Smooth muscle cell of the brain vasculature (primary cell): ENCODE measurements at places on chromosomes 5 and 9.

DNA sequence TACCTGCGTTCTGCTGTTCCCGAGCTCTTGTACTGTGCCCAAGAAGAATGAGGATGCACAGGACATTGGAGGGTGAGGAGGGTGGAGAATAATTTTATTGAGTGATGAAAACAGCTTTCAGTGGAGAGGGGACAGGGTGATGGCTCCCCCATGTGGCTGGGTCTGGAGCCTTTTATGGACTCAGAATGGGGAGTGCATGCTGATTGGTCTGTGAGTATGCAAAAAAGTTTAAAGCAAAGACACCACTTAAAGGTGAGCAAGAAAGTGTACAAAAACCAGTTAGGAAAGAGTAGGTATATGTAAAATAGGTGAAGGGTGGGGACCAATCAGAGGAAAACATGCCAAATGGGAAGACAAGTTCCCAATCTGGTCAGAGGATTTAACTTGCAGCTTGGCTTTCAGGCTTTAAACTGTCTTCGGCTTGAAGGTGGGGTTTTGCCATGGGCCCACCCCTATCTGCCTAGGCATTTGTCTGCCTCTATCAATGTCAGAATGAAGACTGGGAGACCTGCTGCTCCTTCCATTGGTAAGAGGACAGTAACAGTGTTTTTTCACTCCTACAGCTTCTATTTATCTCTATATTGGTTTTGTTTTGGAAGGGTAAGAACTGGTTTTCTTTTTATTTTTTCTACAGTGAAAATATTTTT, 118.0 kb upstream of the RAI14 start:
- no peak for DNase-seq

DNA sequence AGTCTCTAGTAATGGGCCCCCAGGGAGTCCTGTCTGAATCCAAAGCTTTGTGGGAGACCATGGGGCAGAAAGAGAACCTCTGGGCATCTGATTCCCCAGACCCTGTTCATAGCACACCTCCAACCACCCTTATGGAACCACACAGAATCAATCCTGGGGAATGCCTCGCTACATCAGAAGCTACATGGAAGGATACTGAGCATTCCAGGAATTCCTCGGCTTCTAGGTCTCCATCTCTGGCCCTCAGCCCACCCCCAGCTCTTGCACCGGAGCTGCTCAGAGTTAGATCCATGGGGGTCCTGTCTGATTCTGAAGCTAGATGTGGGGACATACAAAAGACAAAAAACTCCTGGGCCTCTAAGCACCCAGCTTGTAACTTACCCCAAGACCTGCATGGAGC, 28.4 kb downstream of the VCP start:
- no peak for DNase-seq

DNA sequence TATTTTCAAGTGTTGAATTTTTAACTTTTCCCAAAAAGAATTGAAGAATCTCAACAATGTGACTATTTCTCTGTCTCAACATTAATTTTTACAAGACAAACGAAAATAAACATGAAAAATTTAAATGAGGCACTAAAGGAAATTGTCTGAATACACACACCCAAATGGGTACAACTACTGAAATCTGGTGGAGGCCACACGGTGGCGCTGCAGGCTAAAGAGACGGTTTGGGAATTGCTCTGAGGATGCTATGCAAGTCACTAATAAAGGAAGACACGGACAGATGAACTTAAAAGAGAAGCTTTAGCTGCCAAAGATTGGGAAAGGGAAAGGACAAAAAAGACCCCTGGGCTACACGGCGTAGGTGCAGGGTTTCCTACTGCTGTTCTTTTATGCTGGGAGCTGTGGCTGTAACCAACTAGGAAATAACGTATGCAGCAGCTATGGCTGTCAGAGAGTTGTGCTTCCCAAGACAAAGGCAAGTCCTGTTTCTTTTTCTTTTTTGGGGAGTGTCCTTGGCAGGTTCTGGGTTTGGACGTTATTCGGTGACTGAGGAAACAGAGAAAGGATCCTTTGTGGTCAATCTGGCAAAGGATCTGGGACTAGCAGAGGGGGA, at the start of gene PCDHB10:
TSS of gene PCDHB10 (plus strand) at position 244 of the 616 bp plus-strand sequence. CDS start at position 444, 200 bp downstream.
- no peak for DNase-seq

DNA sequence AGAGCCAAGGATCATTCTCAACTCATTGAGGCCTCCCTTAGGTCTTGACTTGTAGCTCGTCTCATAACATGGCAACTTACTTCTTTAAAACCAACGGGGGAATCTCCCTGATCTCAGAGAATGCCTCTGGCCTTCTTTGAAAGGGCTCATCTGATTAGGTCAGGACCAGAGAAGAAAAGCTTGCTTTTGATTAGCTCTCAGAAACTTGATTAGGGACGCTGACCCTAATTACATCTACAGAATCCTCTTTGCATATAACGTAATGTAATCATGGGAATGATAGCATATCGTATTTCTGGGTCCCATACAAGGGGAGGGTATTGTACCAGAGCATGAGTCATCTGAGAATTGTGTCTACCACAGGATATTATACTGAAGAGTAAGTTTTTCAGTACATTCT, 125.1 kb upstream of the SH3GL2 start:
- DNase-seq, result no peak

DNA sequence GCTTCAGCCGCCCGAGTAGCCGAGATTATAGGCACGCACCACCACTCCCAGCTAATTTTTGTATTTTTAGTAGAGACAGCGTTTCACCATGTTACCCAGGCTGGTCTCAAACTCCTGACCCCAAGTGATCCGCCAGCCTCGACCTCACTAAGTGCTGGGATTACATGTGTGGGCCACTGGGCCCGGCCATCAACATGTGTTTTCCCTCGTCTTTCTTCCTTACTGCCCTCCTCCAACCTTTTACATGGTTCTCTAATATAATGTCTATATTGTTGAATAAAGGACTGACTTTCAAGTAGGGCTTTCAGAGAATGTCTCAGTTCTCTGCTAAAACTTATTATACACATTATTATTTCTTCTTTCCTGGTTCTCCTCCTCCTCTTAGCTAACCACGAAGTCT, 21.3 kb upstream of the PCAT7 start:
- DNase-seq, result no peak

DNA sequence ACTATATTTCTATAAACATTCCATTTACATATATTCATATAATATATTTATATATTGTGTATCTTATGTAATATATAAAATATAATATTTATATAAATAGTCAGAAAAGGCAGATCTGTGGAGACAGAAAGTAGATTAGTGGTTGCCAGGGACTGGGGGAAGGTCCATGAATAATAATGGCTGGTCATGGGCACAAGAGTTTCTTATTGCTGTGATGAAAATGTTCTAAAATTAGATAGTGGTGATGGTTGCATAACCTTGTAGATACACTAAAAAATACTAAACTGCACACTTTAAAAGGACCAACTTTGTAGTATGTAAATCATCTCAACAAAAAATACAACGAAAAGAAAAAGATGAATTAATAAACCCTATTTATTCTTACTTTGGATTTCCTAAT, 47.3 kb downstream of the NUP155 start:
- no peak for DNase-seq

GRCh38 chr9:2299156-2299842, 284.2 kb downstream of the SMARCA2 start:
- no peak for DNase-seq

GRCh38 chr5:145244251-145244650, 590.9 kb downstream of the PRELID2 start:
- no peak for DNase-seq

DNA sequence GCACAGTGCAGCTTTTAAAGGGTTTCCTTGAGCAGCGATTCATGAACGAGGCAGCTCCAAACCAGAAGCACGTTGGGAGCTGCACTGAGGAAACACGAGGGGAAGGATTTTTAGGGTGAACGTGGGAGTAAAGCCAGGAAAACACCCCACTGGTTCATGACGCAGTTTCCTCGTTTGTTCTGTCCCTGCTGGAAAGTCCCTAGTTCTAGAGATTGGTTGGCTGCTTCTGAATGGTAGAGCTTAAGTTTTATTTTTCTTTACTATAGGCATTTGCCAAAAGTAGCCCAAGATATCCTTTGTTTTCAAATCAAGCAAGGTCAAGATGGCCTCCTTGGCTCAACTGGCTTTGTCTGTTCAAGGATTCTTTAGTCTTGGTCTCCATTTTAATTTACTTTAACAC, 116.5 kb upstream of the CACNA1B start:
- no peak for DNase-seq

DNA sequence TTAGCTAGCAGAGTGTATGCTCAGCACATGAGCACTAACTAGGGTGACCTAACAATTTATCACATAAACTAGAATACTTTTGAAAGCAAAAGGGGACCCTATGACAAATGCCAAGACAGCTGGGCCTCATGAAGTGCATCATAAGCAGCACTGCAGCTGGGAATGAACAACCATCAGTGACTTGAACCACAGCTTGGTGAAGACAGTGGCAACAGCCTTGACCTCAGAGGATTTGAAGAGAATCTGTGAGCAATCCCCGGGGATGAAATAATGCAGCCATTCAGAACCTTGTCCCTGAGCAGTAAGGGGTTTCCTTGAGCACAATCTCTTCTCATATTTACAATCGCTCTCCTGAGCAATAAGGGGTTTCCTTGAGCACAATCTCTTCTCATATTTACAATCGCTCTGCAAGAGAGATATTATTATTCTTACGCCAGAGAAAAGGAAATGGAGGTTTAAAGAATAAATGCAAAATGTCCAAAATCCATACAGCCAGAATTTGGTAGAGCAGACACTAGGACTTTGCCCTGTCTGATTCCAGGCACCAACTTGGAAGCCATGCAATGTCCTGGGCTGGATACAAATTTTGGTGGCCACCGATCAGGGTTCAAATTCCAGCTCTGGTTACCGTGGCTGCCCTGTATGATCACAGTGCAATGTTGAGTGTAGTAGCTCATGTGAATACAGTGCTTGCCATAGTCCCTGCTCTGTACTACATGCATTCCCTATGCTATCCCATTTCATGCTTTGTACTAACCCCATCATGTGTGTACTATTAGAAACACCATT, 846 bp upstream of the NSG2 start:
- DNase-seq, result no peak

DNA sequence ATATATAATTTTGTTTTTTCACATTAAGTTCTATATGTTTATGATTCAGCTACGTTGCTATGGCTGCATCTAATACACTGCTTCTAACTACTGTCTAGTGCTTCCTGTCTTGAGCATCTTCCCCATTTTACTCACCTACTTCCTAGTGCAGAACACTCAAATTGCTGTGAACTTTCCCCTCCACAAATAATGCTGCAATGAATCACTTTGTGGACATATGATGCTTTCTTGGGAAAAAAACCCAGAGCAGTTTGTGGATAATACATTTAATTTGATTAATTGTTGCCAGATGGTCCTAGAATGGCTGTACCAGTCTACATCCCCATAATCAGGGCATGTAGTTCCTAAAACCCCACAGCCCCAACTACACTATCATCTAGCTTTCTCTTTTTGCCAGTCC, 18.5 kb downstream of the CD180 start:
- no peak for DNase-seq

DNA sequence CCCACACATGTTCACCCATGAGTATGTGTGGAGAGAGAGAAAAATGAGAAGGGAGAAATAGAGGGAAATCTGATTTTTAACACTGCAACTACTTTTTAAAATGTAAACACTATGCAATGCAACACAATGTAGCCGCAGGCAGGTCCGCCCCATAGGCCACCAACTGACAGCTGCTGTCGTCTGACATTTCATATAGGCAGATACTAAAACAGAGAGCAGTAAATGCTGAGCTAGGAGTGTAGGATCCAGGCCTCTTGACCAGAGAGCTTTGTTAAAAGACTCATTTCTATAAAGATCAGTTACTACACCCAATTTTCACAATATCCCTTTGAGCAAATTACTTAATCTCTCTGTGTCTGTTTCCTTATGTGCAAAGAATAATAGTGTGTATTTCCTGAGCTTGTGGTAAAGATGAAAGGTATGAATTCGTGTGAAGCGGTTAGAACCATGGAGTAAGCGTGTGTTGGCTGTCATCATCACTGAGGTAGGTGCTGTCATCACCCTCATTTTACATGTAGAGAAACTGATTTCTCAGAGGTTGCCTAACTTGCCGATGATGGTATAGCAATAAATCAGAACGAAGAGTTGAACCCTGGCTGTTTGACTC, 55.2 kb upstream of the PDE8B start:
- DNase-seq, result no peak

GRCh38 chr5:80958616-80959015, 1.5 kb upstream of the RASGRF2 start:
- no peak for DNase-seq

DNA sequence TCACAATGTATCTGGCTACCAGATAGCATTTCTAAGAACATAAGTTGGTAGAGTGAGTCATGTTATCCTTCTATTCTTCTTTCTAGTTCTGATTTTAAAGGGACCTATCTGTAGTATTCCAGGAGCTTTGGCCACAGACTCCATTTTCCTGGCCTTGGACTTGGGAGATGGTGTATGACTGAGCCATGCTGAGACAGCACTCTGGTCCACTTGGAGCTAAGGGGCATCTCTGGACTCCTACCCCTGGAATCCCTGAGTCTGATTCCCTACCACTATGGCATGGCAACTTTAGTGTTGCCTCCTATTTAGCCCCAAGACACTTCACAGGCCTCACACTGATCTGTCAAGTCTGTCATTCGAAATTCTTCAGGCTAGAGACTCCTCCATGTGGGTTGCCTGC, 58.8 kb downstream of the BAAT start:
- DNase-seq, result no peak
